CD14-positive monocyte (primary cell): ENCODE measurements at places on chromosomes 6 and 20.

GRCh38 chr20:19506021-19506420 lies 252.0 kb upstream of the RIN2 start:
- DNase-seq: no peak

- DNase-seq: no peak
Observed at GRCh38 chr6:145329257-145329656, 406.1 kb downstream of the EPM2A start.

- DNase-seq: peak; percentile 56
Observed at GRCh38 chr20:23629017-23629541, 8.7 kb downstream of the CST3 start.

- no peak for DNase-seq
Observed at GRCh38 chr20:19761841-19762240, 3.8 kb downstream of the RIN2 start.

DNA sequence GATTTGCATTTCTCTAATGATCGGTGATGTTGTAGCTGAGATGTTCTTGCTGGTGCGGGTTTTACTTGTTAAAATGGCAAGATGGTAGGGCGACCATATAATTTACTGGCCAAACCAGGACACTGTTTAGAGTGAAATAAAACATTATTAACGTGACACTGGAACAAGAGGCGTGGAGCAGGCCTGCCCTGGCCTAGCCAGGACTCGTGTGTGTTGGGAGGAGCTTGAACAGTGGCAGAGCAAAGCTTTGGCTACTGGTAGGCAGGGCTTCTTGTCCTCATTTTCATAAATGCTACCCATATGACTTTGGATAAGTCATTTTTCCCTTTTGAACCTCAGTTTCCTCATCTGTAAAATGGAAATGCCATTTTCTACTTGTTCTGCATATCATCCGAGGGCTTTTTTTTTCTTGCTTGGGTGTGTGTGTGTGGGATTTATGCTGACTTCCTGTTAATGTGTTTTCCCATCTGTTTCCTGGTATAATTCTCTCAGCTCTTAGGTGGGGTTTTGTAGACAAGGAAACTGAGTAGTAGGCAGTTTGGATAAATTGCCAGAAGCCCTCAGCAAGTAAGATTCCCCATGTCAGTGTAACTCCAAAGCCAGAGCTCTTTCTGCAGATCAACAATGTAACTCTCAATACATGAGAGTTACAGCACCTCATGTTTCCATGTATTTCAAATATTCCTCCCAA lies 81.7 kb downstream of the TOX2 start:
- no peak for DNase-seq

DNA sequence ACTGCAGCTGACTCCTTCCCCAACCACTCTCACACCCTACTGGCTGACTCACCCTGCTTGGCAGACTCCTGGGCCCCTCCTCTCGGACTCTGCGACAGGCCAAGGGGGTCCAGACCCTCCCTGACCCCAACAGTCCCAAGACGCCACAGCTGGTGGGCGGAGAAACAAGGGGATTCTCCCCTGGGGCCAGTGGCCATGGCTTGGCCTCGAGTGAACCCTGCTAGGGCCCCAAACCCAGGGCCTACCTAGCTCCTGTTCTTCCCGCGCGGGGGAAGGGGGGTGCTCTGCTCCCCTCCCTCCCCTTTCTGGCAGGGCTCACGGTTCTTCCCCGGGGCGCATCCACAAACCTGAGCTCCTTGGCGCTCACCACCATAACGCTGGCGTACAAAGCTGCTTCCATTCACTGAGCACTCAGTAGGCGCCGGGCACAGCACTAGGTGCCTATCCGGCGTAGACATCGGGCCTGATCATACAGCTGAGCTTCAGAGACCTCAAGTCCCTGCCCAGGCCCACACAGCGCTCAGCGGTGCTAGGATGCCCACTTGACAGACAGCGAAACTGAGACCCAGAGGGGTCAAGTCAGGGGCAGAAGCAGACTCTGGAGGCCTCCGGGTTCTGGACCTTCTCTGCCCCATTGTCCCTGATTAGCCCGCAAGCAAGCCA lies 597 bp downstream of the ADA start:
- DNase-seq: peak; percentile 51

DNA sequence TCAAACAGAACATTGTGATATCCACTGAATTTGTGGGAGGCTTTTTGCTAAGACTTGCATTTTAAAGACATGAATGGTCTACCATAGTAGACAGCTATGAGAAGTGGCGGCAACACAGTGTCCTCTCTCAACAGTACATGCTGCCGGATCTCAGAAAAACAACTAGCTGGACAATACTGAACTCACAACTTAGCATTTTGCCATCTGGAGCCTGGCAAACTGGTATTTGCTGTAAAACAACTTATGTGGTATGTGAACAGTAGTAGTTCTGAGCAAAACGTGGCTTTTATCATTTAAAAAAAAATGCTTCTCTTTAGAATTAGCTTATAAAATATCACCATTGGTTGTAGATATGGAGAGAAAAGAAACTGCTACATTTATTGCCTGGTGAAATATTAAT lies 3.3 kb upstream of the PXDC1 start:
- no peak for DNase-seq

GRCh38 chr20:55211481-55211880 lies 736.1 kb downstream of the DOK5 start:
- DNase-seq: no peak

DNA sequence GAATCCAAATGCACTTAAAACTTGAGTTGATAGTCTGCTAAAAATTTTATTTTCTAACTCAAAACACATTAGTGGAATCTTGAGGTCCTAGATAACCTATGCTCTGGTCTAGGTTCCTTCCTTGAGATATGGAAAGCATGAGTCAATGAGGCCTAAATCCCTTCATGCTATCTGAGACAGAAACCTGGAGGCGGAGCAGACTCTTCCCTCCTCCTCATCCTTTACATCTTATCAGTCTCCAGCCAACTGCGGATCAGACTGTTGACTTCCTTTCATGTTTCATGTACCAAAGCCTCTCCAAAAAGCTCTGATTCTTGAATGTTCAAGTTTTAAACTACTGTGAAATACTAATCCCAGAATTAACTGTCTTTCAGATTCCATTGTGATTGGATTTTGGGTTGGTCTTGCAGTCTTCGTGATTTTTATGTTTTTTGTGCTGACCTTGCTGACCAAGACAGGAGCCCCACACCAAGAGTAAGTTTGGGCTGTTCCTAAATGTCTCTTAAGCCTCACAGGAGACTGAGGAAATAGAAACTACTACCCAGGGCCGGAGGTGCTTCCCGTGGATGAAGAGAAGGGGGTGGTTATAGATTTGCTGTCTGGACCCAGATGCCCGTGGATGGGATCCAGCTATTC lies 29.1 kb downstream of the MRAP2 start:
- no peak for DNase-seq

DNA sequence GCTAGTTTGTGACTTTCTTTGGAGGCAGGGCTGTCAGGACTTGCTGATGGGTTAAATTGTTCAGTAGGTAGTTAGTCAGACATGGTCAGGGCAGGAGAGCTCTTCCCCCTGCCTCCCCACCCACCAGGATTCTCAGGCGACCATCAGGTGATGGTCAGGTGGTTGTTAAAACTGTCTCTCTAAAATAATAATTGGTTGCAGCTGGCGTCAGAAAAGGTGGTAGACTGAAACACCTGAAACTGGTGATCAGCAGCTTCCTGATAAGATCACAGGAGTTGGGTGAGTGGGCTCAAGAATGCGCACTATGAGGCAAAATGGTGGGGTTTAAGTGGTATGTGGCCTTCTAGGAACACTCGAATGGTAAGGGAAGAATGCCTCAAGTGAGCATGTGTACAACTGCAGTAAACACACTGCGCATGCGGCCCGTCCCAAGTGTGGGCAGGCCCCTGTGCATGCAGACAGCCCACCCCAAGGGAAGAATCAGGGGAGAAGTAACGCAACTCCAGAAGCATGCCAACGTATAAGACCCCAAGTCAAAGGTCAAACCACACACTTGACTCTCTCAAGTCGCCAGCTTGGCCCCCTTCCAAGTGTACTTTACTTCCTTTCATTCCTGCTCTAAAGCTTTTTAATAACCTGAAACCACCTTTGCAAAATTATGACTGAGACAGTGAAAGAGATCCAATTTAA lies 7.9 kb upstream of the BLCAP start:
- DNase-seq: no peak

- peak; percentile 56 for DNase-seq
Observed at GRCh38 chr20:20824924-20825584, 112.6 kb upstream of the RALGAPA2 start.

DNA sequence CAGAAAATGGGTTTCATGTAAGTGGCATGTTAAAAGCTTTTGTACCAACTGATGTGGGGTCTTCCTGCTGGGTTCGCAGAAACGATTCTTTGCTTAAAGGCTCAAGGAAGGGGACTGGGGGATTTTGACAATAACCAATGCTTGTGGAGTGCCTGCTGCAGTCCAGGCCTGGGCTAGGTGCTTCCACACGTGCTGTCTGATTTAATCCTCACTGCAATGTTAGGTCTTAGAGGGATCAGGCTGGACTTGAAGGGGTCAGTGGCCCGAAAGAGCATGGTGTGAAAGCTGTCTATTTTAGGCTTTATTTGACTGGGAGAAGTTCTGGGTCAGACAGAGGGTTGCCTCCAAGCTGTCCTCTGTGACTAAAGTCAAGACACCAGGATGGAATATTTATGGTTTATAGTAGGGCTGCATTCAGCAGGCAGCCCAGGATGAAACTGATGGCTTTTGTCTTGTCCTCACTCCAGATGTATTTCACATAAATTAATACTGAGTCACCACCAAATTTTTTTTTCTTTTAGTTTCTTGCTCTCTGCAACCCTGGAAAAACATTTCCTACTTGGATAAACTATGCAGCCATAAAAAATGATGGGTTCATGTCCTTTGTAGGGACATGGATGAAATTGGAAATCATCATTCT lies 219.1 kb downstream of the ZMYND8 start:
- DNase-seq: no peak

- DNase-seq: no peak
Observed at GRCh38 chr6:138785980-138786379, 9.9 kb upstream of the ECT2L start.

DNA sequence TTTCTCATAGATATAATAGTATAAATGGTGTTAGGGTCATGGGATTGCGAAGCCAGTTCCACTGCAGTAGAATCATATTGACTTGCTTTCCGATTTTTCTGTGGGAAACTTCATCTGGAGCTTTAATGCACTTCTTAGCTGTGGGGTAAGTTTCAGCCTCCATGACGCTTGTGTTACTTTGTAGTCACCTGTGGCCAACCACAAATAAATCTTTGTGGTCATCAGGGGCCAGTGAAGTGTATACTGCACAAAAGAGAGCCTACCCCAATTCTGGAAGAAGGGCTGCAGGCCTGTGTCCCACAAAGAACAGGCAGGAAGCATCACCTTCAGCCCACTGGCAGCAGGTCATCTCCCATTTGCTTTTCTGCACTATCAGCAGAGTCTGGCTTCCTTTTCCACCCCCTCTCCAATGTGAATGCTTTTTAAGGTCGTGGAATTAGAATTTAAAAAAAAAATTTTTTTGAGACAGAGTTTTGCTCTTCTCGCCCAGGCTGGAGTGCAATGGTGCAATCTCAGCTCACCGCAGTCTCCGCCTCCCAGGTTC lies 32.0 kb downstream of the MTHFD1L start:
- no peak for DNase-seq

DNA sequence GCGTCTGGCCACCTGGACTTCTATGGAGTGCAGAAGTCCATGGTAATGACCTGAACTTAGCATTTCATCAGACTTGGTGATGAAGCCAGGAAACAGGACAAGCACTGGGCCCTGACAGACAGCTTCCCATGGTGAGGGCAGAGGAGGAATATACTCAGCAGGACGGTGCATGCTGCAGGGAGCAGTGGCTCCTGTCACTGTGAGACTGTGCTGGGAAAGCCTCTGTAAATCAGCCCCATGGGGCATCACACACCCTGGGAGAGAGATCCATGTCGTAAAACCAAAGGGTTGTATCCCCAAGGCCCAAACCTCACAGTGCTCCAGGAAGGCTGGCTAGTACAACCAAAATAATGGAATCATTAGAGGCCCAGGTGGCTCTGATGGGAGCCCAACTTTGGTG lies 58.7 kb upstream of the PRND start:
- no peak for DNase-seq

GRCh38 chr6:113847447-113847846 lies 9.7 kb upstream of the MARCKS start:
- DNase-seq: no peak

GRCh38 chr20:10513931-10514575 lies 78.9 kb downstream of the SLX4IP start:
- no peak for DNase-seq

GRCh38 chr20:64160526-64161355 lies 3.5 kb upstream of the MYT1 start:
- DNase-seq: no peak

GRCh38 chr20:13125486-13125885 lies 95.6 kb upstream of the ISM1 start:
- no peak for DNase-seq

GRCh38 chr6:149166747-149167146 lies 150.8 kb upstream of the TAB2 start:
- DNase-seq: no peak

- DNase-seq: no peak
Observed at GRCh38 chr6:128500014-128500413, 20.4 kb downstream of the PTPRK start.

DNA sequence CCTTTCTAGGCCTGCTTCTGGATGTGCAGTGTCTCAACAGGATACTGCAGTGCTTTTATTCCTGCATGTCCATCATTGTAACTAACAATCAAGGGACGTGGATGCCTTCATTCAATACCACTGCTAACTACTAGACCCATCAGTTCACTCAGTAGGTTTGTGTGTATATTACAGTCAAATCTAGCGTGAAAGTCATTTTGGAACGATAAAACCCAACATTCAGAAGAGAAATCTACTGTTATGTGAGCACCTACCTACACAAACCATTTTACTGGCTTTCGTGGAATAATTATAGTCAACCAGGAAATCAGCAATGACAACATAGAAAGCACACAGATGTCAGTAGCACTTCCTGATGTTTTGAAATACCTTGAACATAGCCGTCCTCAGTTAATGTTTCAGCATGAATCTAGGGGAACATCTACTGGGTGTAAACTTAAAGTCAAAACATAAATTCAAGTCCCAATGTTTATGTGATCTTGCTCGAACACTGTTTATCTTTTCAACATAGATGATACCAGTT lies 270.6 kb downstream of the FARS2 start:
- no peak for DNase-seq

DNA sequence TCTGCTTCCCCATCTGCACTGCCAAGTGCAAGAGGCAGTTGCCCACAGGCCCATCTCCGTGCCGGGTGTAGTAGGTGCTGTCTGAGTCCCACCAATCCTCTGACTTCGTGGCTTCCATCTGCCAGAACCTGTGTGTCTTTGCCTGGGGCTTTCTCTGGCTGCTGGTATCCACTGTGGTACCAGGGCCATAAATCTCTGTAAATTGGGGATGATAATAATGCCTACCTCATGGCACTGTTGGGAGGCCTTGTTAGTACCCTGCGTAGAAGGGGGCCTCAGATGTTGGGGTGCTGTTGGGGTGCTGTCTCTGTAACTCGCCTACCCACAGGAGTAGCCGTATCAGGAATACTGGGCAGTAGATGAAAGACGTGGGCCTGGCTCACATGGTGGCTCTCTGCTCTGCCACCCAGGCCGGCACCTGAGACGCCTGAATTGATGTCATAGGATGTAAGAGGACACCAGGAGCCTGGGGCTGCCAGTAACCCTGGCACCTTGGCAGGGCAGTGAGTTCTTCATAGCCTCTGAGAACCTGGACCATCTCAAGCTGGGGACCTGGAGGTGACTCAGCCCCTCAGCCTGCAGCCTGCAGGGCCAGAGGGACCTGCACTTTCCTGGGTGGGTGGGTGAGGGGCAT lies 94.1 kb upstream of the RNF24 start:
- no peak for DNase-seq

- no peak for DNase-seq
Observed at GRCh38 chr6:105324386-105324950, 78.4 kb downstream of the PREP start.
